K562 (cell line): ENCODE measurements at places on chromosomes 16 and 17.

DNA sequence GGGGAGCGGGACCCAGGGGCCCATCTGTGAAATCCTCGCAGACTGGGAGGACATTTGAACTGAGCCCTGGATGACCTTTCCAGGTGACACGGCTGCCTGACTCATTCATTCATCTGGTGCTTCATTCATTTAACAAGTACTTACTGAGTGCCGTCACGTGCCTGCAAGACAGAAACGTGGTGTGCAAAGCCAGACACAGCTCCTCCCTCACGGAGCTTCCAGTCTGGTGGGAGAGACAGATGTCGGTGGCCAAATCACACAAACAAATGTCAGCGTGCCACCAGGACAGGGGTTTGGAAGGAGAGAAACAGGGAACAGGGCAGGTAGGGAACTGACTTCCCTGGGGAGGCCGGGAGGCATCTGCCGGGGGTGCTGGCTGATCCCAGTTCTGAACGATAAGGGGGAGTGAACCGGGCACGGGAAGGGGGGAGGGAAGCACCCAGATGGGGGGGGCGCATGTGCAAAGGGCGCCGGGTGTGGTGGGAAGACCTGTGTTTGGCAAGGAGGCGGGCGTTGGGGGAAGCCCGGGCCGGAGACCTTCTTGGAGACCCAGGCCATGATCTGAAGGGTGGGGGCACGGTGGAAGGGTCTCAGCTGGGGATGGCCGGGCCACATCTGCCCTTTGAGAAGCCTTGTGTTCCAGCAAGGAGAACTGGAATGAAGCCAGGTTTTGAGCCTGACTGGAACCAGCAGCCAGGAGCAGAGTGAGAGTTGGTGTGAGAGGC is 93.6 kb upstream of the CIBAR2 start:
- DNase-seq = peak; percentile 59

GRCh38 chr17:4109449-4109848 is 33.4 kb downstream of the ZZEF1 start:
- DNase-seq = no peak

- no peak for DNase-seq
These were observed 2.4 kb upstream of the C1QTNF8 start for GRCh38 chr16:1098266-1098991.

- no peak for DNase-seq
These were observed 4.8 kb downstream of the ABCA10 start for GRCh38 chr17:69223809-69224208.

DNA sequence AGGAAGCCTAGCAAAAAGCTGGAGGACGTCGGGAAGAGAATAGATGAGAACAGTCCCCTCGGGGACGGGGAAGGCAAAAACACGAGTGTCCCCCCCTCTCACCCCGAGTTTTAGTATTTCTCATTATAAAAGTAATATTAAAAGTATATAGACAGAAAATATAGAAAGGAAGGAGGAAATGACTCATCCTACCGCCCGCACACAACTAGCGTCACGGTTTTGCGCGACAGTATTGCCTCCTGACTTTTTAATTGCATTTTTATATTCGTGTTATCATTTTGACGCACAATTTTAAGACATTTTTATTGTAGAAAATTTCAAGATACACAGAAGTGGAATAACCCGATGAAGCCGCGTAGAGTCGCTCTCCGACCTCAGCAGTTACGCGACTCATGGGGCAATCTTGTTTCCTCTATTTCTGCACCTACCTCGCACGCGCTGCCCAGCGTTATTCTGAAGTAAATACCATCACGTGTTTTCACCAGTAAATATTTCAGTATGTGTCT is 652 bp upstream of the SLC25A19 start:
- DNase-seq = peak; percentile 73

GRCh38 chr17:17087424-17088015 is 45.3 kb downstream of the MPRIP start:
- DNase-seq = no peak

GRCh38 chr17:81906476-81907218 is 4.6 kb downstream of the PCYT2 start:
- no peak for DNase-seq

GRCh38 chr16:3837851-3838586 is 42.5 kb downstream of the CREBBP start:
- no peak for DNase-seq

GRCh38 chr17:18040261-18040858 is 1.2 kb downstream of the GID4 start:
- DNase-seq = peak; percentile 23

GRCh38 chr17:80315517-80316182 is 55.0 kb downstream of the RNF213 start:
- no peak for DNase-seq

- DNase-seq = no peak
These were observed 16.2 kb downstream of the NCOR1 start for GRCh38 chr17:16199093-16199492.

GRCh38 chr17:62032480-62032879 is 32.6 kb downstream of the MED13 start:
- DNase-seq = no peak

DNA sequence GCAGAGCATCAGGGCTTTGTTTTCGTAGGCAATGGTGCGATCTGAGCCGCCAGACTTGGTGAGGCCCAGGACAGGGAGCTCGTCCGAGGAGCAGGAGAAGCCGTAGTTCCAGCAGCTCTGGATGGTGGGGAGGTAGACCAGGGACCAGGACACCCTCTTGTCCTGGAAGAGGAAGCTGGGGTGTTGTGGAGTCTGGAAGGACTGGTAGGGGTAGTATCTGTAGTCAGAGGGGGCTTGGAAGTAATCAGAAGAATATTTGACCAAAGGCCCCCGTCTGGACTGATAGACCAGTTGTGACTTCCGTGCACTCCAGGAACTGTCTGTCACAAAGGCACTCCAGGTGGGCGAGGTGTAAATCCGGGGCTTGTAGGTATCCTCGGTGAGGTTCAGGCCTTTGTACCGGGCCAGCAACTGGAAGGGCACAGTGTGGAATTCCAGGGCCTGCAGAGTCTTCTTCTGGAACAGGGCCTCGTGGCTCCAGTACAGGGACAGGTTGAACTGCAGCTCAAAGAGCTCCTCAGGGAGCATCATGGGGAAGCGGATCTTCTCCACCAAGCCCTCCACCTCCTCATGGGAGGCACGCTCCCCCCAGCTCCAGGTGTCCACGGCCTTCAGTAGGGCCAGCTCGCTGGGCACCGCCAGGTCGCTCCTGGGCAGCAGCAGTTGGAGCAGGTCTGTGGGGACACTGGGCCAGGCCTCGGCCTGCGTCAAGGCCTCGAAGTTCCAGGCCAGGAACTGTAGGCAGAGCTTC is 7.8 kb downstream of the LGALS3BP start:
- no peak for DNase-seq

- DNase-seq = no peak
These were observed 43.3 kb upstream of the CHMP6 start for GRCh38 chr17:80948019-80948975.

DNA sequence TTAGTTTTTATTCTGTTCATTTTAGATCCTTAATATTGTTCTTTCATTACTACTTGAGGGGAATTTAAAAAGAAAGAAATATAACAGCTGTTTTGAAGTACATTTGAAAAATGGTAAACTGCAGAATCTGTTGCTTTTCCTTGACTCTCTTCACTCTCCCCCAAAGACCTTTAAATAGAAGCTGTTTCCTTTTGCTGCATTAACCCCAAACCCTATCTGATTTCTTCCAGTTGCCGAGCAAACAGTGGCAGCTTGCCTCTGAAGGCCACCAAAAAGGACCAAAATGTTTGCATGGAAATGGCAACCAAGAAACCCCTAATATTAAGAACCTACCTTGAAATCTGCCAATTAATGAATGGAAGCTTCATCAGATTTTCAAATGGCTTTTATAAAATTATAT is 37.1 kb downstream of the PRKCA start:
- DNase-seq = peak; percentile 46

DNA sequence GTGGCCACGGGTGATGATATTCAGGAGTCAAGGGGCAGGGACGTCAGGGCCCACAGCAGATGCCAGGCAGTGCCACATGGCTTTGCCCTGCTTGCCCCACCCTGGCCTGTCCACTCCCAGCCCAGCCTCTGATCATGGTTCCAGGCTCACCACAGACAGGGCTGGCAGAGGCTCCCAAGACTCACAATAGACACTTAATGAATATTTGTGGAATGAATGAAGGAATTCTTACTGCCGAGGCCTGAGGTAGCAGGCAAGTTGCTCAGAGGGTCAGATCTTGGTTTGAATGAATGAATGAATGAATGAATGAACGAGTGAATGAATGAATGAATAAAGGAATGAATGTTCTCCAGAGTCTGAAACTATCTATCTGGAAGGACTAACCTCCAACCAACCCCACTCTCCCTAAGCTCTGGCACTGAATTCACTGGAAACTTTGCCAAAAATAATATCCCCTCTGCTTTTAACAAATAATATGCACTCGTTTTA is 60.9 kb downstream of the RAI1 start:
- DNase-seq = no peak

DNA sequence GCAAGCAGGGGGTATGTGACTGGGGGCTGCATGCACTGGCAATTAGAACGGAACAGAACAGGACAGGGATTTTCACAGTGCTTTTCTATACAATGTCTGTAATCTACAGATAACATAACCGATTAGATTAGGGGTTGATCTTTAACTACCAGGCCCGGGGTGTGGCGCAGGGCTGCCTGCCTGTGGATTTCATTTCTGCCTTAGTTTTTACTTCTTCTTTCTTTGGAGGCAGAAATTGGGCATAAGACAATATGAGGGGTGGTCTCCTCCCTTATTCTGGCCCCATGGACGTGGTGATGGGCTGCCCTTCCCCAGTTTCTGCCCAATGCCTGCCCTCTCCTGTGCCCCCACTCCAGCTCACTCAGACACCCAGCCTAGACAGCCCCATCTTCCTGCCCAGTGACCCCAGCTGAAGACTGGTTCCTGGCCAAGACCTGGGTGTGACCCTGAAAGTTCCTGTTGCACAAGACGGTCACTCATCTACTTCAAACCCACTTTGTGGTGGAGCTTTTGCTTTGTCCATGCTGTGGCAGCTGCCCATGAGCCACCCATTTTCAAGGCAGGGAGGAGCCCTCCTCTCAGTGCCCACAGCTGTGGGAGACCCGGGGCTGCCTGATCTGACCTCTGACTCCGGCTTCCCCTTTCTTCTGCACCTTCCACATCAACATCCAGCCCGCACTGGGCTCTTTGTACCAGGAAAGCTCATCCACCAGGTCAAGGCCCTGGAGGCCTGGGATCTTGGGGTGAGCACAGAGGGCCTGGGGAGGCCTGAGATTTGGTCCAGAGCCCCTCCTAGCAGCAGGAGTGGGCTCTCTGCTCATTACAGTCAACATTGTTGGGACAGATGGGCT is 18.6 kb downstream of the ALOX12B start:
- no peak for DNase-seq

DNA sequence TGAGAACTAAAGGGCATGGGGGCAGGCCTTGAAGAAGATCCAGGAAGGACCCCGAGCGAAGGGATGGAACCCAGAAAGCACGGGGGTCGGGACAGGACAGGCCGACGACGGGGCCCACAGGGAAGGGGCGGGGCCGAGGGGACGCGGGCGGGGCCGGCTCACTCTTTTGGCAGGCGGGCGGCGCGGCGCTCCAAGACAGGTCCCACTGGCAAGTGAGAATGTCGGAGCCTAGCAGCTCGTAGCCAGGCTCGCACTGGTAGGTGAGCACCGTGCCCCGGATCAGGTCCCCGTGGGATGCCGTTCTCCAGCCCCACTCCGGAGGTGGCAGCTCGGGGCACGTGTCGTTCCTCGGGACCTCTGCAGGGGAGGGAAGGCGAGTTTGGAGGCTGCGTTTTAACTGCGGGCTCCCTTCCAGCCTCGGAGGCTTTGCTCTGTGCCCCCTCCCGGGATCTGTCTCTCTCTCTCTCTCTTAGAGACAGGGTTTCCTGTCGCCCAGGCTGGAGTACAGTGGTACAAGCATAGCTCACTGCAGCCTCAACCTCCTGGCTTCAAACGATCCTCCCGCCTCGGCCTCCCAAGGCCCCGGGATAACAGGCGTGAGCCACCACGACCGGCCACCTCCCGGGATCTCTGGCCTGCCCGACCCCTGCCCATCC is 13.7 kb upstream of the CDIPT start:
- DNase-seq = peak; percentile 72

- DNase-seq = no peak
These were observed 99.9 kb downstream of the EFCAB13 start for GRCh38 chr17:47423406-47424295.

GRCh38 chr17:12085076-12085949 is 64.6 kb downstream of the MAP2K4 start:
- no peak for DNase-seq

DNA sequence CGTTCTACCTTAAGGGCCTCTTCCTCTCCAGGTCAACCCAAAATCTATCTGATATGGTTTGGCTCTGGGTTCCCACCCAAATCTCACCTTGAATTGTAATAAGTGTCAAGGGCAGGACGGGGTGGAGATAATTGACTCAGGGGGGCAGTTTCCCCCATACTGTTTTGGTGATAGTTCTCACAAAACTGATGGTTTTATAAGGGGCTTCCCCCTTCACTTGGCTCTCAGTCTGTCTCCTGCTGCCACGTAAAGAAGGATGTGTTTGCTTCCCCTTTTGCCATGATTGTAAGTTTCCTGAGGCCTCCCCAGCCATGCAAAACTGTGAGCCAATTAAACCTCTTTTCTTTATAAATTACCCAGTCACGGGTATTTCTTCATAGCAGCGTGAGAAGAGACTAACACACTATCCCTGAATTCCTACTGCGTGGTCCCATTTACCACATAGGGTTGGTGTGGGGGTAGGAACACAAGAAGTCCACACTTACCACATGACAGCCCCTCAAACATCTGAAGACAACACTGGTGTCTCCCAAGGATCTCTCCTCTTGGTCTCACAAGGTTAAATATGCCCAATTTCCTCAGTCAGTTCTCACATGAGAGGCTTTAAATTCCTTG is 8.2 kb downstream of the COTL1 start:
- DNase-seq = no peak

- DNase-seq = no peak
These were observed 226.8 kb downstream of the CHD9NB start for GRCh38 chr16:52825892-52826291.

GRCh38 chr17:61159221-61159814 is 240.3 kb upstream of the TBX2 start:
- DNase-seq = no peak

GRCh38 chr16:88703486-88704309 is 2.5 kb downstream of the RNF166 start:
- DNase-seq = no peak

DNA sequence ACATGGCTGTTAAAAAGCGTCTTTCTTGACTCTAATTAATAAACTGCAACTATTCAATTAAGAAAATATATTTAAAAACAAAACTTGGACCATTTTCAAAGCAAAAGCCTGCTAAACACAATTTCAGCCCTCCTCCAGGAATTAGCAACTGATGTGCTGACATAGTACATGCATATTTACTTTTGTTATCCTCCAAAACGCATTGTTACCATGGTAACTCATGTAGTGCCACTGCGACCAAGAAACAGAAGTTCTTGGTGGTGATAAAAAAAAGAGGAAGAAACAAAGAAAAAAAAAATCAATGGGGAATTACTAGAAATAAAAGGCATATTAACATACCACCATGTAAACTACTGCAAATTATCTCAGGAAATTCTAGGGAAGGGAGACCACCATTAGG is 793.4 kb upstream of the CDH8 start:
- DNase-seq = no peak
